ENCODE measurements at places on chromosomes 1 and 21.

DNA sequence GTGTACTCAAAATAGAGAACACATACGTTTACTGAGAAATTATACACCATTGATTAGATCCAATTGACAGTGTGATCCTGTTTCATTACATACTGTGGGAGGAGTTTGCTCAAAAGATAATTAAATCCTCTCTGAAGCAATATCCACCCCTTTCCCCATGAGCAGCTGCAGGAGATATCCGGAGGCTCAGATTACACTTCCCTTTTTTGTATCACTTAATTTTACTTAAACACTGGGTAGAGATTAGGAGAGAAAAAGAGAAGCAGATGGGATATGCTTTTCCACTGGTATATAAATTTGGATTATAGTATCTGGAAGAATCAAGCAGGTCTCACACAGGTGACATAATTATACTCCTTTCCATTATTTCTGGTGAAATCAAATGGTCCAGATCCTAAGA is 333.3 kb upstream of the ZRANB2 start:
- no peak for DNase-seq

DNA sequence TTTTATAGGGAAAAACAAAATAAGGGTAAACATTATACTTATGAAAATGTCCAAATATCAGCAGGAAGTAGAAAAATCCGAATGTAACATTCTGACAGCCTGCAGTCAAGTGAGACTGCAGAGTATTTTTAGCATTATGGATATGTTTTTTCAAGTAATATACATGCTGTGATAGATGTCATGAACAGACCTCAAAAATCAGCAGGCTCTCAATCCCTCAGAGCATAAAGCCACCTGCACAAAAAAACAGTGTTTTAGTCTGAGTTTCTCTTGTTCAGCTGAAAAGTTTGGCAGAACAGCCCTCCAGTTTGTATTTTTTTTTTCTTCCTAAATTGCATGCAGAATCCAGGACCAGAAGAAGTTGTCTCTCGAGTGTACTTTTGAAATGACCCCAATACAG is 219.1 kb upstream of the FMN2 start:
- DNase-seq = no peak

DNA sequence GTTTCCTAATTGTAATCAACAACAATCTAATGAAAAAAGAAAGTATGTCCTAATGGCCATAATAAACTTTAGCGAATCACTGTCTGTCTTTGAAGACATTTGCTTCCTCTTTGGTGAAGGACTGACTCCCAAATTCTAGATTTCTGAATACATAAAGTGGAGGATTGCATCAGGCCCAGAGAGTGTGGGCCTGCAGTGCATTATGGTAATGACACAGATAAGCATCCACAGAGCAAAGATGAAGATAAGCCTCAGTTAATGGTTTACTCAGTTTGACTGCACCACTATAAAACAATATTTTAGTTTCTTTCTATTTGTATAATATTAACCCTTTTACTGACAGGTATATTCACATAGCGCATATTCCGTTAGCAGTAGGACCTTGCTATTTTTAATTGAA is 365.5 kb downstream of the KCTD3 start:
- no peak for DNase-seq

DNA sequence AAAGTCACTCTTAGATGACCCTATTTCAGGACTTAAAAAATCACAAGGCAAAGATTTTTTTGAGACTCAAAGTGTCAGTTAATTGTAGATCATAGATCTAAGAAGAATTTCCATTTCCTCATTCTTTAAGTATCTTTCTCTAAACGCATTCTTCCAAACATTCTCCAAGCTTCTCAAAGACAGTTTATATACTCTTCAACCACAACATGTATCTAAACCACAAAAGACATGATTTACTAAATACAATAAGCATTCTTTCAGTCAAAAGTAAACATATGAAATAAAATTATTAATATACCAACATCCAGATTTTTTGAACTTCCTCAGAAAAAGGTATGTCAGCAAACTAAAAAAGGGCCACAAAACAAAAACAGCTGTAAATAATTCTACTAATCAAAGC is 24.4 kb downstream of the RC3H1 start:
- no peak for DNase-seq

GRCh38 chr1:160761046-160761445 is 22.0 kb downstream of the SLAMF7 start:
- no peak for DNase-seq

DNA sequence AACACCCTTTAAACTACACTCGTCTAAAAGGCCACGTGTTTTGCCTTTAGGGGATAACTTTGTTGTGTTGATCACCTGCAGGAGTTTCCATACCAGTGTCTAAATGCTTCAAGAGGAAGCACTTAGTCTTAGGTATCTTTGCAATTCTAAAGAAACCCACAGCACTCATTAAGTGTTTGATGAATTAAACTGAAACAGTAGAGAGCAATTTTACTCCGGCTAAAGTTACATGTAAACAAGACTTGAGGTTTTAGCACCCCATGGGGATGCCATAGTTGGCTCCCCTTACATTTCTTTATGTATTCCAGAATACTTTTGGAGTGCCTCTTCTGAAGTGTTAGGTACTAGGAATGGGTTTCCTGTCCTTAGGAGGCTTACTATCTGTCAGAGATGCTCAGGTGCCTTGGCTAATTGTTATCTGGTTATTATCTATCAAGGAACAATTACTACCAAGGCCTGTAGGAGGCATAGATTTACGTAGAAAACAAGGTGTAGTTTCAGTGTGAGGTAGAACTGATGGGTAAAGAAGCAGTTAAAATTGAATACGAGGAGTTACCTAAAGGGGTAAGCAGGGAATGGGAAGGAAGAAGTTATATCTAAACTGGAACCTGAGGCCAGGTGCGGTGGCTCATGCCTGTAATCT is 176.8 kb upstream of the SAMSN1 start:
- DNase-seq = no peak

- no peak for DNase-seq
Observed at GRCh38 chr1:91201176-91201575, 179.3 kb upstream of the ZNF644 start.

DNA sequence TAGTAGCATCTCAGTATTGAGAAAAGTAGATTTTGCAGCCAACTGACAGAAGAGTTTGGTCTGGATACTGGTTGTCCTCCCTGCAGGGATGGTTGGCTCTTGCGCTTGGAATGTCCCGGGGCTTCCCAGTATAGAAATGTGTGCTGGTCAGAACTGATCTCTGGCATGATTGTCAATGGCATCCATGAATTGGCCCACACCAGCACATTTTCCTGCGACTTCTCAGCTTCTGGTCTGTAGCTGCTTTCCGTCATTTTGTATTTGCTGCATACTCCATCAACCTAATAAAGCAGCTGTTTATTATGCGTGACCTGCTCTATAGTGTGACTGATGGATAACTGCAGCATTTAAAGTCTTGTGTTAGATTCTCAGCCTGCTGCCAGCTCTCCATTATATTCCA is 203.7 kb downstream of the S1PR1 start:
- no peak for DNase-seq

DNA sequence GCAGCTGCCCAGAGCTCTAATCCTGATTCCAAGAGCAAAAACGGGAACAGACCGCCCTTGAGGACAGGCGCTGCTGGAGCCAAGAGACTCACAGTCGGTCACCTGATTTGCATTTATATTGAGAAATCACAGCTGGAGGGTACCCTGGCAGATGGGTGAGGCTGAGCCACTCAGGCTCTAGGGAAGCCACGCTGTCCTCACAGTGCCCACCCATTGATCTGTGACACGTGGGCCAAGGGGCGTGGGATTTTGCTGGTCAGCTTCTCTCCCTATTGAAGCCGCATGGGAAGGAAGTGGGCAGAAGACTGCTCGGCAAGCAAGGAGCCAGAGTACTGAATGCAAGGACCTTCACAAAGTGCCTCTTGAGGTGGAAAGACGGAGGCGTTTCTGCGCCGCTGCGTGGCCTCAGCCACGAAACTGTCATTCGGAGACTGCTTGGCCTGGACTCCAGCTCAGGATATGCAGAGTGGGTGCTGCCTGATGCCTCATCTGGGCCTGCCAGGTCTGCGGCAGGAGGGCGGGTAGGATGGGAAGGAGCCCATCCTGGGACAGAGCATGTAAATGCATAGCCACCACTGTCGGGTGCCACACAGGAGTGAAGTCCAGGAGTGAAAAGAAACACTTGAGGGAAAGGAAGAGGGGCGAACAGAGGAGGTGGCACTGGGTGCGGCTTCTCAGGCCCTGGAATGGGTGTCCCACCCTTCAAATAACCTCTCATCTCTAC is 139.8 kb downstream of the PGBD5 start:
- no peak for DNase-seq

GRCh38 chr1:49765034-49765433 is 258.7 kb downstream of the AGBL4 start:
- DNase-seq = no peak

DNA sequence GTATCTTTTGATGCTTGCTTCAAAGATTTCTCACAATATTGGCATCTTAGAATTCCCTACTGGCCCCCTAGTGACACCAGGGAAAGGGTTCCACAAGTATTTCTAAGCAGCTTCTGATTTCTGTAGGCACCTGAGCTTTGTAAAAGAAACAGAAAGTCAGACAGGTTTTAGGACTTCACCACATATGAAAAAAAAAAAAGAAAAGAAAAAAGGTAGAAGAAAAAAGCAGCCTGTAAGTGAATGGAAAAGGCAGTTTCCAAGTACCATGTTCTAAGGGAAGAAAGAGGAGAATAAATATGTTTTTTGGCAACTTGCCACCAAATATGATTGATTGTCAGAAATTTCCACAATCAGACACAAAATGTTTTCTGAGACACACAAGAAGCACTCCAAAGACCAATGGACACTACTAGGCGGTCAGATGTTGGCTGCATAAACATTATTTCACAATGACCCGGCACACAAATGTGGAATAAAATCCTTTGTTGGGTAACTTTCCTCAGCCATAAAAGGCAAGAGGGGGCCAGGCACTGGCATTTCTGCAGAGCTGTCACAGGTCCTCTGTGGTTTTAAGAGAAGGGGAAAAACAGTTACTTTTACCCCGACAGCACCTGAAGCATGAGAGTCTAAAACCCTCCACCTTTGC is 12.7 kb upstream of the CPLANE2 start:
- DNase-seq = no peak

DNA sequence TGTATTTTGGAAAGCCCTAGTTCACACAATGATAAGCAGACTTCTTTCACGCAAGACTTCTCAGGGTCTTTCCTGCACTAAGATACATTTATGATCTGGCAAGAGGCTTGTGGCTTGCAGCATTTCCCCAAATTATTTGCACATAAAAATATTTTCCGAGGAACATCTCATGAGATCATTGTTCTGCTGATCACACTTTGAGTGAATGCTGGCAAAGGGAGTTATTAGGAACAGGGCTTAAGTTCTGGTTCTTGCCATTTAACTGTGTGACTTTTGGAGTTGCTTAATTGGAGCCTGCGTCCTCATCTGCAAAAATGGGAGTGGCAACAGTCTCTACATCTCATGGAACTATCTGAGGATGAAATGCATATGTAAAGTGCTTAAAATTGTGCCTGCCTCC is 50.2 kb downstream of the GADD45A start:
- DNase-seq = no peak

DNA sequence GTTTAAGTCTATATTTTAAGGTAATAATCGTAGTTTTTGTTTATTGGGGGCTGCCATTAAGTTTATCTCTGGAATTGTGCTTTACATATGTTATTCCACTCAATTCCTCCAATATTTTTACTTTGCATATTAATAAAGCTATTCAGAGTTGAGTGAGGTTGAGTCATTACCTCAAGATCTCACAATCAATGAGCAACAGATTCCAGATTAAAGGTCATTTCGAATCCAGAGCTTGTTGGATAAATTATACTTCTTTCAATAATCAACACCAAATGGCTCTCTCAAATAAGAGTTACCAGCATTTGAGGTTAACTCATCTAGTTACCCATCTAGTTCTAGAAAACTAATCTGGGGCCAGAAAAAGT is 16.7 kb downstream of the RGS4 start:
- no peak for DNase-seq

GRCh38 chr1:9621032-9621431 is 30.5 kb upstream of the PIK3CD start:
- DNase-seq = no peak

DNA sequence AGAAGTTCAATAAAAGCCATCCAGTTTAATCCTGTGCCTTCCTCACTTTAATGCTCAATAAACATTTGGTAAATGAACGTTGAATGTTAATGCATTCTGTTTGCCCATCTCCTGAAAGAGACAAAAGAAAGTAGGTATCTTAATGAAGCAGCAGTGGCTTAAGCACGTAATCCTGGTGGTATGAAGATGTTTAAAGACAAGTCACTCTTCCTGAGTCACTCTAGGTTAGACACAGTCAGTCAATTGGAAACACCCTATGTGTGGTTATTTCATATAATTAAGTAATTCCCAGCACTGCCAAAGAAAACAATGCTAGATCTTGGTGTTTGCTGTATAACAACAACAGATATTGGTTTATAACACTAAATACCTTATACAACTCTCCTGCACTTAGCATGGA is 334.0 kb upstream of the FMN2 start:
- no peak for DNase-seq

GRCh38 chr21:43354026-43354420 is 72.9 kb downstream of the SIK1 start:
- DNase-seq = no peak

DNA sequence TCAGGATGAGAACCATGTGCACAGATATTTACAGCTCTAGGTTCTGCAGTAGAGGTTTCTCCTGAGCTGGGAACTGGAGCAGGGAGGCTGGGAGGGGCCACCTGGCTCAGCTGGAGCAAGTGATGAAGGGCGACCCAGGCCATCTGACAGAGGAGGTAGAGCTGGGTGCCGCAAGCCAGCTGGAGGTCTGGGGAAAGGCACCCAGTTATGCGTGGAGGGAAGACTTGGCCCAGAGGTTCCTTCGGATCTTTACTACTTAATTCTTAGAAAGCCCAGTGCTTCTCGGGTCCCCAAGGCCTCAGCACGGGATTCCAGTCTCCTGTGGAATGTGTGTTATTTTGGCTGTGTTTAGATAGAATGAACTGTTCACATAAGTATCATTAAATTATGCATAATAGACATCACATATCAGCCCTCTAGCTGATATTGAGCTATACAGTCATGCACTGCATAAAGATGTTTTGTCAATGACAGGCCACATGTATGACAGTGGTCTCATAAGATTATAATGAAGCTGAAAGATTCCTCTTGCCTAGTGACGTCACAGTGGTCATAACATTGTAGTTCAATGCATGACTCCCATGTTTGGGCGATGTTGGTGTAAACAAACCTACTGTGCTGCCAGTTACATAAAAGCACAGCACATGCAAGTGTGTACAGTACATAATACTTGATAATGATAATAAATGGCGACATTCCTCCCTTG is 245.1 kb downstream of the RHOU start:
- DNase-seq = no peak

- no peak for DNase-seq
Observed at GRCh38 chr1:214076708-214077065, 88.9 kb downstream of the PROX1 start.

- DNase-seq = no peak
Observed at GRCh38 chr1:3019007-3019515, 2.2 kb upstream of the ACTRT2 start.

- no peak for DNase-seq
Observed at GRCh38 chr1:230550428-230550827, 91.9 kb upstream of the COG2 start.

DNA sequence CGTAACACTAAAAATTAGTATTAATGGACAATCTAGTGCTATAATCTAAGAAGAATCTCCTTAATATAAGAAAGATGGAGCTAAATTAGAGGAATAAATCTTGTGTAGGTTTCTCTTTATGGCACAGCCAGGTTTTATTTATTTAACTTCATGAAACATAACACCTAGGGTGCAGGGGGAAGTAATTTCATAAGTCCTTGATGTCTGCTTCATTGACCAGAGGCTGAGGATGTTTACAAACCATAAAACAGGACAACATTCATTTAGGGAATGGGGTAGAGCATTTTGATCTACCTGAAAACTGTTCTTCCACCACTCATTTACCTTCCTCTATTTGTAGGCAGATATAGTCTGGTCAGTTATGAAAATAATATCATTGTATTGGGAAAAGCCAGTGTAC is 95.5 kb downstream of the NGF start:
- DNase-seq = no peak

All from 8988T (cell line).